Astrocyte (in vitro differentiated cells and primary cell): ENCODE measurements at places on chromosomes 12 and 14.

DNA sequence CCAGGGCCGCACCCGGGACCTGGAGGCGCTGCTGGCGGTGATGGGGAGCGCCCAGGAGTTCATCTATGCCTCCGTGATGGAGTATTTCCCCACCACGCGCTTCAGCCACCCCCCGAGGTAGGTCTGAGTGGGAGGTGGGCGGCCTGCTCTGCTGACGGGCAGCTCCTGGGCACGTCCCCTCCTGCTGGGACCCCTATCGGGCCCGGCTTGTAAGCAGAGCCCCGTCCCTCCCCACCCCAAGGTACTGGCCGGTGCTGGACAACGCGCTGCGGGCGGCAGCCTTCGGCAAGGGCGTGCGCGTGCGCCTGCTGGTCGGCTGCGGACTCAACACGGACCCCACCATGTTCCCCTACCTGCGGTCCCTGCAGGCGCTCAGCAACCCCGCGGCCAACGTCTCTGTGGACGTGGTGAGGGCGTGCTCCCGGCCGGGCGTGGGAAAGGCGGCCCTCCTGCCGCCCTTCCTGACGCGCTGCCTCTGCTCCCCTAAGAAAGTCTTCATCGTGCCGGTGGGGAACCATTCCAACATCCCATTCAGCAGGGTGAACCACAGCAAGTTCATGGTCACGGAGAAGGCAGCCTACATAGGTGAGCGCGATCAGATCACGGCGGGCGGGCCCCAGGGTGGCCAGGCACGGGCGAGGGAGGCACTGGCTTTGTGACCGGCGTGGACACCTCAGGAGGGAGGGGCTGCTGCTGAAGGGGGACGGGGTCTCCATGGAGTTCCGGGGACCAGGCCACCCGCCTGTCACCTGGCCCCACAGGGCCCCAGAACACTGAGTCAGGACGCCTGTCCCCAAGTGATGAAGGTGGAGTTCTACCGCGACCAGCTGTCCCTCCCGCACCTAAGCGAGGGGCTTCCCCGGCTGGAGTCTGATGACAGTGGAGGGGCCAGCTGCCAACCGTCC is 7.3 kb downstream of the PLD4 start:
- DNase-seq: no peak

- DNase-seq: no peak
Observed at GRCh38 chr14:61469781-61470180, 148.4 kb downstream of the PRKCH start.

DNA sequence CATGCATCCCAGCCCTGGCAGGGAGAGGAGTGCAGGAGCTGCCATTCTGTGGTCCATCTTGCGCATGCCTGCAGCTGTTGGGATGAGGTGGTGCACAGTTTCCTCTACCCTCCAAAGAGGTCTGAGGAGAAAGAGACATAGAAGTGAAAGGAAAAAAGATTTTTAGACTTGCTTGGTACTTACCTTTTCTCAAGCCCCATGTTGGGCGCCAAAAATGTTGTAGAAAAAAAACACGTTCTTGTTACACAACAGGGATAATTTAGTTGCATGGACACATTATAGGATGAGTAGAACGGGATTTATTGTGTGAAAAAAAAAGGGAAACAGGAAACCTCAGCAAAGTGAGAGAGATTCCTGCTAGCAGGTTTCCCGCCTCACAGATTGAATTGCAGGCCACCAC is 244.4 kb upstream of the GARIN2 start:
- DNase-seq: peak; percentile 48

DNA sequence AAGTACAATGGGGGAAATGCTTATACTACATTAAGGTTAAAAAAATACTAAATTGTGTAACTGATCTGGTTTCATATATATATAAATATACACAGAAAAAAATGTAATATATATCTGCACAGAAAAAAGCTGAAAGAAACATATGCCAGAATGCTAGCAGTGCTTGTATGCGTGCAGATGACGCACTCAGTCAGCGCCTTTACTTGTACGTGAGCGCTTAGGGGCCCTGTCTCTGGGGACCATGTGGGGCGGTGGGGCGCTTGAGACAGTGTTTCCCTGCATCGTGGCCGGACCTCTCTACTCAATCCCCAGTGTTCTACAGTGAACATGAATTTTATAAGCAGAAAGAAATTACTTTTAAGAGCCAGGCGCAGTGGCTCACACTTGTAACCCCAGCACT is 7.0 kb downstream of the ANKRD9 start:
- no peak for DNase-seq

- peak; percentile 60 for DNase-seq
Observed at GRCh38 chr12:55972911-55973598, 823 bp upstream of the RAB5B start.

DNA sequence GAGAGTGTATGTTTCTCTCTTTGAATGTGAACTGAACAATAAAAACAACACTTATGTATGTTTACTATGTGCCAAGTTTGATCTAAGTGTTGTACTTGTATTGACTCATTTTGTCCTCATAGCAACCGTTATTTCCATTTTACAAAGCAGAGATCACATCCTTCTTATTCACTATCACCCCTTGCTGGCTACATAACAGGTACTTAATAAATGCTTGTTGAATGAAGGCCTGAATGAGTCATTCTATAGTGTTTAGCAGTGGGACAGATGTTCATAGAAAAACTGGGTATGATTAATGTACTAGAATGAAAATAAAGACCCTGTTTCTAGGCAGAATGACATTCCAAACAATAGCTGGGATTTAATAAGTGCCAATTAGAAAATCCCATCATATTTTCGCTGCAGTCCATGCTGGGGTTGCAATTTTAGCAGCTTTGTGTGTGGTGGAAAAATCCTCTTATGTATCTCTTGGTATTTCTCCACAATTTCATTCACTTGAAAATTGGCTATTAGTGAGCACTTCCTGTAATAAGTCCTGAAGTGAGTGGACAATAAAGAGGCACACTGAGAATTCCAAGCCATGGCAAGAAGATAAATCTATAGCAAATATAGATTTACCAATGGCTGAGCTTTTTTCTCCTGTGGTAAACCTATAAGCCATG is 86.0 kb downstream of the FAR2 start:
- peak; percentile 79 for DNase-seq

GRCh38 chr14:32201816-32202490 is at the start of gene RNU6-7:
Gene RNU6-7, plus strand, starts transcription at chr14:32202045.
- DNase-seq: peak; percentile 18

DNA sequence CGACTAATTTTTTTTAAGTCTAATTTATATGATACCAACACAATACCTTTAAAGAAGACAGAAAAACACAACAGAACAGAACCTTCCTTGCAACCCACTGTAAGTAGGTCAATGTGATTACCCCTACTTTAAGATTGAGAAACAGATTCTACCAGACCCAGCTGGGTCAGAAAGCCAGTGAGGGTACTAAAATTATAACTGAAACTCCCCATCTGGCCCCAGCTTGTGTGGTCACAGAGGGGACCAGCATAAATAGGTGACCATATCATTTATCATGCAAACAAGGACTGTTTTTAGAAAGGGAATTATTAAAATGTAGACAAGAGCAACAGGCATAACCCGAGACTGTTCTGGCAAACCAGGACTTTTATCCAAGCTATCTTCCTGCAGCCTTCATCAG is 30.1 kb upstream of the FRMD6 start:
- no peak for DNase-seq

GRCh38 chr14:83712418-83713129 is 1817.4 kb upstream of the FLRT2 start:
- no peak for DNase-seq

- no peak for DNase-seq
Observed at GRCh38 chr14:59181791-59182190, 6.7 kb upstream of the DAAM1 start.
